ENCODE measurements at places on chromosomes 2 and 18. TPM values are rescaled to one million over a fixed set of nuclear protein-coding genes. Genes with fewer than 3 reads are reported as not detected.

Gene PRKAG3
- 0.01 TPM for polyA plus RNA-seq

Gene BOLL
- polyA plus RNA-seq, result not detected

Gene MARCHF4
- 0.13 TPM for polyA plus RNA-seq

Gene CAMKMT
- 3.6 TPM for polyA plus RNA-seq

Gene RNF152
- polyA plus RNA-seq, result 1.1 TPM

Gene TMBIM1
- 188 TPM for polyA plus RNA-seq

Gene CXCR4
- polyA plus RNA-seq, result 17.5 TPM

Gene CDK15
- 0.07 TPM for polyA plus RNA-seq

Gene CXCR2
- polyA plus RNA-seq, result 0.73 TPM

Gene PLA2R1
- 0.87 TPM for polyA plus RNA-seq

Gene FAM161A
- 0.94 TPM for polyA plus RNA-seq

Gene SIX2
- polyA plus RNA-seq, result 0.42 TPM

Gene ACVR1
- polyA plus RNA-seq, result 7.5 TPM

Gene MAP2
- polyA plus RNA-seq, result 6.5 TPM

Gene COL3A1
- 211 TPM for polyA plus RNA-seq

Gene CD8B2
- polyA plus RNA-seq, result 0.13 TPM

Gene ALPP
- polyA plus RNA-seq, result 15.5 TPM
